Stimulated activated CD8-positive, alpha-beta memory T cell treated with anti-CD3 and anti-CD28 coated beads, Interleukin-7, amount 100 ng/mL, for 1 hour (primary cell): ENCODE measurements at places on chromosomes 13 and 19.

GRCh38 chr19:14006766-14007562, 844 bp upstream of the RFX1 start:
- no peak for DNase-seq

- no peak for DNase-seq
Observed at GRCh38 chr13:87684850-87685742, 13.9 kb downstream of the SLITRK5 start.

DNA sequence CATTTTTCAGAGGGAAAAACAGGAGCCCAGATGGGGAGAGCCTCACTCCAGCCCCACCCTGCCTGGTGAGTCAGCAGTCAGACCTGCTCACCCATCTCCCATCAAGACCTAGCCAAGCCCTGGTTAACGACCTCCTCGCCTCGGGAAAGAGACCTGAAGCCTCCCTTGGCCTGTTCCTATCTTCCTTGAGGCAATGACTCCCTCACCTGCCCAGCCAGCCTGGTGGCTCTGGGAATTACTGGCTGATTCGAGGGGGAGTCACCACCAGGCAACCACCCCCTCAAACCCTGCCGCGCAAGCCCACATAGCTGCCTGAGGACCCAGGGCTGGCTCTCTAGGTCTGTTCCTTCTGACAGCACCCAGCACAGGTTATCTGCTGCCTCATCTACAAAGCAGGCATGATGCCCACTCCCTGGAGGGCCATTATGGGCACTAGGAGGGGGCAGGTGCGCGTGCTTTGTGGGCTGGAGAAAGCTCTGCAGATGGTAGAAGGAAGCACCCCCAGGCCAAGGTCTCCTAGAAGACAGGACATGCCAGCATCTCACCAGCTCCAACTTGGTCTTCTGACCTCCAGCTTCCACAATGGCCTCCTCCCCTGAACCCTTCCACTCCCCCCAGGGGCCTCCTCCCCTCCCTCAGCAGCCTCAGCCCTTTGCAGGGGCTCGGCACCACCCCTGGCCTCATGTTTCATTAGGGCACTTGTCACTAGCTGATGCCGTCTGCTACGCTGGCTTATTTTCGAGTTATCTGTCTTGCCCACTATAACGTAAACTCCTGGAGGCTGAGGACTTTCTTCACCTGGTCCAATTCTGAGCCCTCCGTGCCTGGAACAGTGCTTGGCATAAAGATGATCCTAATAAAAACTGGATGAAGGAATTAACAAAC, 10.4 kb downstream of the DEDD2 start:
- no peak for DNase-seq

- peak; percentile 59 for DNase-seq
Observed at GRCh38 chr13:30744056-30744680, 8.8 kb downstream of the ALOX5AP start.

DNA sequence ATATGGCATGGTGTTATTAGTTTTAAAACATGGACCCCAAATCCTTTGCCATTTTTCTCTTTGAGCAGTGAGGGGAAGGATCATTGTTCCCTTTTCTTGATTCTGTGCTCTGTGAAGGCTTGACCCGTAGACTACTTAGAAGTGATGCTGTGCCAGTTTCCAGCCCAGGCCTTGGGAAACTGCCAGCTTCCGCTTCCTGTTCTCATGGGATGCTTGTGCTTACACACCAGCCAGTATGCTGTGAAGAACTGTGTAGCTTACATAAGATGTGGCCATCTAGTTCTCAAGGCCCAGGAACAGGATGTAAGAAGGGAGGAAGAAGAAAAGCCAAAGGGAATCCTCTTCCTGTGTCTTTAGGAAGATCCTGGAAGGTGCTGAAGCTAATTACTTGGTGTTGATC, 180.9 kb downstream of the PCCA start:
- no peak for DNase-seq

DNA sequence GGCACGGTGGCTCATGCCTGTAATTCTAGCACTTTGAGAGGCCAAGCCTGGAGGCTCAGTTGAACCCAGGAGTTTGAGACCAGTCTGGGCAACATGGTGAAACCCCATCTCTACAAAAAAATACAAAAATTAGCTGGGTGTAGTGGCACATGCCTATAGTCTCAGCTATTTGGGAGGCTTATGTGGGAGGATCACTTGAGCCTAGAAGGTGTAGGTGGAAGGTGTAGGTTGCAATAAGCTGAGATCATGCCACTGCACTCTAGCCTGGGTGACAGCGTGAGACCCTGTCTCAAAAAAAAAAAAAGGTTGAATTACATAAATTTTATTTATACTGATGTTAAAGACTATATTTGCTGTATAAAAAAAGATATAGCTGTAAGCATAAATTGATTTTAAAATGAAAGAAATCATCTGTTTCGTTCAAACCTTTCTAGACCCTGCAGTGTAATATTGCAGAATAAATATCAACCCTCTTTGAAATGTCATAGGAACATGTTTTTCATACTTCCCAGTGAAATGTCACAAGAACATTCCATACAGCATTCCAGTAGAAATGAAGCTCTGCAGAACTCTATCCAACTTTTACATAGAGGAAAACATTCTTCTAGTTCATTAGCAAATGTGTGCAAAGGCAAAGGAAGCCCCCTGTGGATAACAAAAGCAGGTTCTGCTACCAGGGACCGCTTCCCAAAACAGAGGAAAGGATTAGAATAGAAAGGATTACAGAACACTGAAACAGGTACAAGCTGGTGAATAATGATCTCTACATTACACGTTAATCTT, 76.0 kb downstream of the CAB39L start:
- DNase-seq: no peak

DNA sequence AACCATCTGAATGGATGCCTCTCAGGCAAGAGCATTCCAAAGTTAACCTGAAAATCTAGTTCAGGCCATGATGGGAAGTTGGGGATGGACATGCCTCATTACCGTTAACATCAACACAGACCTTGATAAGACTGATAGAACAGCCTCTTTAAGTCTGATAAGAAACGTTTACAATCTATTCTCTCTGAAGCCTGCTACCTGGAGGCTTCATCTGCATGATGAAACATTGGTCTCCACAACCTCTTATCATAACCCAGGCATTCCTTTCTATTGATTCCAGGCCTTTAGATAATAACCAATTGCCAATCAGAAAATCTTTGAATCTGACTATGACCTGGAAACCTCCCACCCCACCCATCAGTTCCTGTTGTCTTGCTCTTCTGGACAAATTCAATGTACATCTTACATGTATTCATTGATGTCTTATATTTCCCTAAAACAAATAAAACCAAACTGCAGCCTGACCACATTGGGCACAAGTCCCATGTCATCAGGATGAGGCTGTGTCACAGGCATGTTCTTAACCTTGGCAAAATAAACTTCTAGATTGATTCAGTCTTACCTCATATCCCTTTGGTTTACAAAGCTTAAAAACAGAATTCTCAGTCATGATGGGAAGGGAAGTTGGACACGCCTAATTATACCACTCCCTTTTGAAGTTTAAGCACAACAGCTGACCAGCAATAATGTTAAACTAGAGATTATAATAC, 843.8 kb upstream of the SPRY2 start:
- no peak for DNase-seq

DNA sequence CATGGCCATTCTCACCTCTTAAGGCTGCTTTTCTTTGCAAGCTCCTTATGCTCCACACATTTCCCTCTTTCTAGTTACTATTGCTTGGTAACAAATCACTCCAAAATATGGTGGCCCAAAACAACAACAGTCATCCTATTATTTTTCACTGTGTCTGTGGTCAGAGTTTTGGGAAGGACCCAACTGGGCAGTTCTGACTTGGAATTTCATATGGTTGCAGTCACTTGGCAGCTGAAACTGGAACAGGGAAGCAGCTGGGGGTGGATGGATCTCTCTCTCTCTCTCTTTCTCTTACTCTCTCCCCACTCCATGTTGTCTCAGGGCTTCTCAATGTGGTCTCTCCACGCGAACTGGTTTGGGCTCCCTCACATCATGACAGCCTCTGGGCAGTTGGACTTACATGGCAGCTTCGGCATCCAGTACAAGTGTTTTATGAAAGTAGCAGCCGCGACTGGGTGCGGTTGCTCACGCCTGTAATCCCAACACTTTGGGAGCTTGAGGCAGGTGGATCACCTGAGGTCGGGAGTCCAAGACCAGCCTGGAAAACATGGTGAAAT, 39.6 kb downstream of the NUMBL start:
- no peak for DNase-seq

DNA sequence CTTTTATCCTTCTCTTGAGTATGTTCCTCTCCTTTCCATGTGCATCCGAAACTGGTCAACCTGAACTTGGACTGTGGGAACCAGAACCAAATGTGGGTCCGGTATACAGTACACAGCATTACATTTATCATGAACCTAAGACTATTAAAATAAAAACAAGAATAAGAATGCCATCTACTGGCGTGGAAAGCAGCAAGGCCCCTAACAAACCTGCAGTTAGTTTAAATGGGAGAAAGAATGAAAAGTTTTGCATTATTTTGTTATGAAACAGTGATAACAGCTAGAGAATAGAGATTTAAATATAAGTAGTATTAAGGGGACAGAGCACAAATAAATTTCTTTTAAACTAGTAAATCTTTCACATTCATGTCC, 159.5 kb downstream of the RBM26 start:
- DNase-seq: no peak

GRCh38 chr19:16303755-16304154, 20.9 kb upstream of the KLF2 start:
- no peak for DNase-seq

- no peak for DNase-seq
Observed at GRCh38 chr19:12769689-12770088, 5.7 kb downstream of the HOOK2 start.

DNA sequence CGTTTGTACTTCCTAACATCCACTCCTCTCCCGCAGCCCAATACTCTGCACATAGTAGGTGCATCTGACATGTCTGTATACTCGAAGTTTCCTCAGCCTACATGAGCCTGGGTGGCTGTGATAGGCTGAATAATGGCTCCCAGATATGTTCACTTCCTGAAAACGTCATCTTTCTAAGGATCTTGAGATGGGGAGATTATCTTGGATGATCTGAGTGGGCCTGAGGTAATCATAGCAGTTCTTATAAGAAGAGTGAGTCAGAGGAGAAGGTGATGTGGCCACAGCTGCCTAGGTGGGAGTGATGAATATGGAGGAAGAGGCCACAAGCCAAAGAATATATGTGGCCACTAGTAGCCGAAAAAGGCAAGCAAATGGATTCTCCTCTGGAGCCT, 84.2 kb downstream of the AKAP11 start:
- no peak for DNase-seq

DNA sequence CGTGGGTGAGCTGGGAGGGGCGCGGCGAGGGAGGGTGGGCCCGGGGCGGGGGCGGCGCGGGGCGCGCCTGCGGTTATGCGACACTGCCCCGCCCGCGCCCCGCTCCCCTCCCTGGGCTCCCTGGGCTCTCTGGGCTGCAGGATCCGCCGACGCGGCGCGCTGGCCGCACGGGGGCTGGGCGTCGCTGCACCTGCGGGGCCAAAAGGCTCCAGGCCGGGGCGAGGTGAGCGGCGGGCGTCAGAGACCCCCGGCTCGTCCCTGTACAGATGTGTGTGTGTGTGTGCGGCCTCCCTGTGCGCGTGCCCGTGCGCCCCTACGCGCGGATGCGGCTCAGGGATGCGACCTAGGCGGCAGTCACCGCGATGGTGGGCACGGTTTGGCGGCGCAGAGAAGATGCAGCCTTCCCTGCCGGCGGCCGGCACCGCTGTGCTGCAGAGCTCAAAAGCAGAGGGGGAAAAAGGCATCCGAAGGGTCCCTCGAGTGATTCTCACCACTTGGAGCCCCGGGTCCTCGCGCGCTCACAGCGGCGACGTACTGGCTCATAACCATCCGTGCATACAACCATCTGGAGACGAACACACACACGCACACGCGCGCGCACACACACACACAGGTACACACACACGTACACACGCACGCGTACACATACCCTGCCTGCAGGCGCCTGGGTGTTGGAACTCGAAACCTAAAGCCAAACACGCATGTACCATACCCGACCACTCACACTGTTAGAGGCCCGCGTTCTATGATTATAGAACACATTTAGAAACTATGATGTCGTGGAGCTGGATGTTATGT, 709 bp downstream of the ATP8A2 start:
- DNase-seq: no peak

DNA sequence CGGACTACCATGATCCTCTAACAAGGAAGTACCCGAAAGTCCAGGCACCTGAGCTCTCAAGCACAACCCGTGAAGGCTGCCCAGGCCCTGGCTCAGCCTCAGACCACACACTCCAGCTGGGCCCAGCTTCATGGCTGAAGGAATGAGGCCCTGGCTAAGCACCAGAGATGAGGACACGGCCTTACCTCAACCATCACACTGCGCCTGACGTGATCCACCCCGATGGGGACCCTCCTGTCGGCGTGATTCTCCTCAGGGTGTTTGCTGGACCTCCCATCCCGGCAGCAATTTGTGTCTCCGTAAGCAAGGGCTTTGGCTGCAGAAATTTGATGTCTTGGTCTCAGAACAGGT, 56.5 kb downstream of the F2RL3 start:
- DNase-seq: no peak

DNA sequence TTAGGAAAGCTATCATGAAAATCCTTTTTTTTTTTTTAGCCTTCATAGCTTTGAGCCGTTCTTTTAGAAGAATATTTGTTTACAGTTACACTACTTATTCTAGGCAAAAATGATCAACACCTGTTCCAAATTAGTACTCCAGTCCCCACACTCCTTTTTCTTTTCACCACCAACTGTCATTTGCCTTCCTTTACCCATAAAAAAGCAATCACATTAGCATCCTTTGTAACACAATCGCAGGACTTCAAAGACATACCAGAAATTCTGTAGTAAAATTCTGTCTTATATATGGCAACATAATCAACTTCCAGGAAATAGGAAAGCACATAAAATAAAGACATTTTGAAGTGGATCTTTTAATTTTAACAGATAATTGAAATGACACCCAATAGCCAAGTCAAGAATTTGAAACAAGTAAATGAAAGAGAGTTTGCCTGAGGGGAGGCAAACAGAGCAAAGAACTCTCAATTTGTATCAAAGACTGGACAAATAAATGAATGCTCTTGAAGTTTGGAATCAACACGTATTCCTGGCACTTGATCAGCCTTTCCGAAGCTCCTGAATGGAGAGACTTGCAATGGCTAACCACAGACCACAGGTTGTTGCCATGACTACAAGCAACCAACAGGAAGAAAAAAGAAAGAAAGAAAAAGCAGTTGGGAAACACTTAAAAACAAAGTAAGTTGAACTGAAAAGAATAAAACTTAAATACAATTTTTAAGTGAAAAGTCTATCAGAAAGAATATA, 206.8 kb downstream of the PCDH9 start:
- no peak for DNase-seq

DNA sequence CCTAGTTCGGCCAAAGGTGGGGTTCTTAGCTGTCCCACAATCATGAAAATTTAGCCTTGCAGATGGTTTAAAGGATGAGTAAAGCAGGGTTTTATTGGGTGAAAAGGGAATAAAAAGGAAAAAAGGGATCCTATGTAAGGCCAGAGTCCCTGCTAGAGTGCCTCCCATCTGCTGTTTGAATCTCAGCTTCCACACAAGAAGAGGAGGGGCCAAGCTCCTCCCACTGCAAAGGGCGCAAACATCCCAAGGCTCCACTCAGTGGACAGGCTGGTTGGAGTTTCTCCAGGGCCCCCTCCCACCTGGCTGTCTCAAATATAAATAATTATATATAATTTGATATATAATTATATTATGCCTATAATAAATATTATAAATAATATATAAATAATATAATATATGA, 1272.1 kb upstream of the PCDH20 start:
- DNase-seq: no peak
